ENCODE measurements at places on chromosomes 11 and 22. TPM values are rescaled to one million over a fixed set of nuclear protein-coding genes. Genes with fewer than 3 reads are reported as not detected.

RBM4B gene
- 12.2 TPM for total RNA-seq

SCGB1D2 gene
- not detected for total RNA-seq

WBP2NL gene
- total RNA-seq = 0.37 TPM

TTC12 gene
- 16.4 TPM for total RNA-seq

TMEM25 gene
- total RNA-seq = 14.7 TPM

TBX1 gene
- total RNA-seq = not detected

OR52A1 gene
- not detected for total RNA-seq

GAS2 gene
- 1.9 TPM for total RNA-seq

OR5A1 gene
- not detected for total RNA-seq

SLC6A5 gene
- not detected for total RNA-seq

PDE2A gene
- 0.42 TPM for total RNA-seq

NLRP10 gene
- not detected for total RNA-seq

OR52I1 gene
- not detected for total RNA-seq
